Stimulated activated CD4-positive, alpha-beta T cell treated with anti-CD3 and anti-CD28 coated beads, Interleukin-15, amount 100 ng/mL, for 1 hour (primary cell): ENCODE measurements at places on chromosomes 2 and 18.

DNA sequence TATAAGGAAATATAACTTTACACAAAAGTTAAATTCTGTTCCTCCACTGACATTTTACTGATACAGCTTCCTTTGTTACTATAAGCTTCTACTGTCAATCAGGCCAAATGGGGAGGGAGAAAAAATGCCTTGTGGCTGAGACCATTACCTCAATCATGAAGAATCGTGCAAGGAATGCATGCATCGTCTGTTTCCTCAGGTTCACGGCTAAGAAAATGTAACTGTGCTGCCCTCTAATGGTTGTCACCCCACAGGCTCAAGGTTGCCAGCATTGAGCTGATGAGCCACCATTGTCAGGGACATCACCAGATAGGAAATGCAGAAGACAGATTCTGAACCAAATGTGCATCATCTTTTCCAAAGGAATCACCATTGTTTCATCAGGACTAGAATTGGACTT, 426.9 kb downstream of the CDH2 start:
- no peak for DNase-seq

DNA sequence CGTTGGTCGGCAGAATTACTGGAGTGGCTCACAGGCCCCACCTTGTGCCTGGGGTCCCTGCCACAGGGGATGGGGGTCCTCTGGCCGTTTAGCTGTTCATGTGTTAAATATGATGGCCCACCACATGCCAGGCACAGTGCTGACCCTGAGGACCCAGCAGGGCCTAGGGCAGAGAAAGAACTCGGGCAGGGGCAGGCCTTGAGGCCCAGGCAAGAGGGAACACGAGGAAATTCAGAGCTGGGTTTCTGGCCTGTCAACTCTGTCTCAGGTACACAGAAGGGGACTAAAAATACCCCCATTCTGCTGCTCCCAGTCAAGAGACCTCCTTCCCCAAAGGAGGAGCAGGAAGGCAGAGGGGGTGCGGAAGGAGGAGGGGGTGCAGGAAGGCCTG, 66.2 kb downstream of the DNMT3A start:
- no peak for DNase-seq

GRCh38 chr2:200193791-200194190, 112.7 kb upstream of the SPATS2L start:
- no peak for DNase-seq

- no peak for DNase-seq
Observed at GRCh38 chr2:224591220-224591619, 6.1 kb upstream of the CUL3 start.

DNA sequence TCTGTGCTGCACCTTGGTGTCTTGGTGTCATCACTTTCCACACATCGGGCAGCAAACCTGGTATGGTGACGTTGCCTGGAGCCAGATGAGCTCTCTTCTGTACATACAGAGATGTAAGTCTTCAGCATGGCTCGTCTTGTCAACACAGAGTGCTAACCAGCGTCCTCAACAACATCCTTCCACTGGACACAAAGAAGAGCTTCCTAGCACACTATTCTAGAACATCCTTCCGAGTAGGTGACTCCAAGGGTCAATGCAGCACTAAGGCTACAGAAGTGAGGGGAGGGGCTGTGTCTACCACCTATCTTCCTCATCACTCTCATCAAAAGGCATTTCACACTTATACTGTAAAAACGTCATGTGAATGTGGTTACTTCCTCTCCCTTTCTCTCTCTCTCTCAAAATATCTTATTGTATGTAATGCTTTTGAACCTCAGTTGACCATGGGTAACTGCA, 108.1 kb upstream of the SLC1A4 start:
- no peak for DNase-seq

DNA sequence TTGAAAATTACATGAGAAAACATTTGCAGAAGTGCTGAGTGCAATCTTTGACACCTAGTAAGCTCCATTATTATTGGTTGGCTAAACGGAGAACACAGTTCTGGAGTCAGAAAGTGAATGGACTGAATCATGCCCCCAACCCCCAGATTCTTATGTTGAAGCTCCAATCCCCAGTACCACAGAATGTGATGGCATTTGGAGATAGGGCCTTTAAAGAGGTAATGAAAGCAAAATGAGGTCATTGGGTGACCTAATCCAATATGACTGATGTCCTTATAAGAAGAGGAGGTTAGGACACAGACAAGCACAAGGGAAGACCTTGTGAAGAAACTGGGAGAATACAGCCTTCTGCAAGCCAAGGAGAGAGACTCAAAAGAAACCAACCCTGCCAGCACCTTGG, 200.9 kb upstream of the EPAS1 start:
- no peak for DNase-seq

DNA sequence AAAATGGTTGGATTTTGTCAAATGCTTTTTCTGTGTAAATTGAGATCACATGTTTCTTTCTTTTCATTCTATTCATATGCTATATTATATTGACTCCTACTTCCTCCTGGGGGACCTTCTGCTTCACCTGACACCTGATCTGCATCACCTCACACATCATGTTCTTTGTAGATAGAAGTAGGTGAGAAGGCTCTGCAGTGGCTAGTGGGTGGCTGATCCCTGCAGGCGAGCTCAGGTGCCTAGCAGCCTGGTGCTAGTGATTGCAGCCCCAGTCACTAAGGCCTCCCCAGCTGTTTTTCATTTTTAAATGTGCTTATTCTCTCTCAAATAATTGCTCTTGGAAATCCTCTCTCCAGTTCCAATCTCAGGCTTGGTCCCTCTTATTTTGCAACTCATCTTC, 33.6 kb downstream of the MC4R start:
- DNase-seq: no peak

DNA sequence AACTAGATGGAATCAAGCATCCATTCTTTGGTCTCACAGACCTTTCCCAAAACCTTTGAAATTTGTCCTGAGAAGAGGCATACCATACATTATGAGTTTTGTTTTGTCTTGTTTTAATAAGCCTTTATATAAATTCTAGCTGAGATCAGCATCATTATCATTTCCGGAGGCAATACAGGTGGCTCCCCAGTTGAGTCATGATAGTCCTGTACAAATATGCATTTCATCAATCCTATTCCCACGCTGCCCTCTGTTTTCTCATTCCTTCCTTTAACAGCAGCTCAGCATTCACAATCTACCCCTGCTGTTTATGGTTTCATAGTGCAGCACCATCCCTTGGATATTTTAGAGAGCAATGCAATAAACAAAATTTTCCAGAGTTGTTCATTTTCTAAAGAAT, 216.7 kb downstream of the TXNL1 start:
- no peak for DNase-seq

- no peak for DNase-seq
Observed at GRCh38 chr2:23411752-23412431, 26.9 kb downstream of the KLHL29 start.

DNA sequence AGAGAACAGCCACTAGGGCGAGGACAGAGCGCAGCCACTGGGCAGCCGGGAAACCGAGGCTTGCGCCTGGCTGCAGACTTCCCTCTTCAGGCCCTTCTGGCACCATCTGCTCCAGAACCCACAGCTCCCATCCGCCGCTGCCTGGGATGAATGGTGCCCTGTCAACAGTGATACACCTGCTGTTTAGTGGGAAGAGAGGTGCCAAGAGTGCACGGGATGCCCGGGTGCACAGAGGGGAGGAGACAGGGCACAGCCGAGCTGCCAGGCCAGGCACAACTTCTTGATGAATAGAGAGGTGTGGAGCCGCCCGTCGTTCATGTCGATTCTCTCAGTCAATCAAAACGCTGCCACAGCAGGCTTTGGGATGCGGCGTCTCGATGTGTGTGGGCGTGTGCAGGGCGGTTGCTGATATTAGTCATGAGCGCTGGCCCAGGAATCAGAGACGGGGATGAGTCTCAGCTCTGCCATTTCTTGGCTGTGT, 39.5 kb downstream of the RRM2 start:
- no peak for DNase-seq

- DNase-seq: no peak
Observed at GRCh38 chr2:239522002-239522739, 121.4 kb upstream of the HDAC4 start.

- no peak for DNase-seq
Observed at GRCh38 chr2:10494351-10495066, 46.4 kb upstream of the ODC1 start.

DNA sequence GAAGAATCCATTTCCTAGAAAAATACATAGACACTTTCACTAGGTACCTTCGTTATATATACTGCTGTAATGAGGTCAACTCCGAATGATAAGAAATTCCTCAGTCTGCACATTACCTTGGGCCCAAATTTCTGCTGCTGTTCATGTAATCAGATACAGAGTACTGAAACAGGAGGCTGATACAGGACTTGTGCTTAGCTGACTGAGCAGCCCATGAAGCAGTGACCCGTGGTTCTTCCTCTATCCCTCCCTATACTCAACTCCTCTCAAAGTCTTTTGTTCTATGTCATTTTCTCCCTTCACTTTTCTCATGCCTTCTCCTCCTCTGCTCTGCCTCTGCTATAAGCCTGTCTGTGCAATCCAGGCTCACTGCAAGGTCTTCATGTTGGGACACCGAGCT, 57.5 kb upstream of the ST8SIA5 start:
- no peak for DNase-seq

GRCh38 chr2:10830203-10830602, 17.6 kb upstream of the PDIA6 start:
- DNase-seq: no peak

GRCh38 chr2:4995466-4995865, 696.7 kb upstream of the SOX11 start:
- DNase-seq: no peak

- no peak for DNase-seq
Observed at GRCh38 chr2:194822097-194822496, 834.9 kb upstream of the SLC39A10 start.

- DNase-seq: no peak
Observed at GRCh38 chr2:98870516-98871158, 65.4 kb downstream of the CRACDL start.

DNA sequence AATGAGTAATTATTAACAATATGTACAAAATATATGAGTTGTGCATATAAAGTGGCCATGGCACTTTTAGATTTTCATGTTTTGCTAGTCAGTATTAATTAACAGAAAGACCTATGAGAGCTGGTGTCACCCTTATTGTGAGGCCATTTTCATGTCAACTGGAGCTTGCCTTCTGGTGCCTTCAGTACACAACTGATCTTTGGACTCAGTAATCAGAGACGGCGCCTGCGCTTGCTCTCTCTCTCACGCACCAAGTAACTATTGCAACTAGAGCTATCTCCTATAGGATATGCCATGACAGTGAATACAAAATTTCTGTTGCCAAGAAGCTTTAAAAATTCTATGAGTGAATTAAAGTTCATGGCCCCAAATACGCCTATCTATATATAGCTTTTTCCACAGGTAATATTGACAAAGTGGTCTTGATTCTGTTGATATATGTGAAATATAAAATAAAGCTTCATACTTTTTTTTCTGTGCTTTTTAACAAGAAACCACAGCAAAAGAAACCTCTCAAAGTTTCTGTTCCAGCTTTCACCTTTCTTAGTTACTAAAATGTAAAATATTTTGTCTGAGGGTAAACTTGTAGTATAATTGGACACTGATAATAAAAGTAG, 2.9 kb downstream of the SERTAD2 start:
- DNase-seq: no peak

GRCh38 chr2:8628866-8629209, 53.0 kb upstream of the ID2 start:
- no peak for DNase-seq

DNA sequence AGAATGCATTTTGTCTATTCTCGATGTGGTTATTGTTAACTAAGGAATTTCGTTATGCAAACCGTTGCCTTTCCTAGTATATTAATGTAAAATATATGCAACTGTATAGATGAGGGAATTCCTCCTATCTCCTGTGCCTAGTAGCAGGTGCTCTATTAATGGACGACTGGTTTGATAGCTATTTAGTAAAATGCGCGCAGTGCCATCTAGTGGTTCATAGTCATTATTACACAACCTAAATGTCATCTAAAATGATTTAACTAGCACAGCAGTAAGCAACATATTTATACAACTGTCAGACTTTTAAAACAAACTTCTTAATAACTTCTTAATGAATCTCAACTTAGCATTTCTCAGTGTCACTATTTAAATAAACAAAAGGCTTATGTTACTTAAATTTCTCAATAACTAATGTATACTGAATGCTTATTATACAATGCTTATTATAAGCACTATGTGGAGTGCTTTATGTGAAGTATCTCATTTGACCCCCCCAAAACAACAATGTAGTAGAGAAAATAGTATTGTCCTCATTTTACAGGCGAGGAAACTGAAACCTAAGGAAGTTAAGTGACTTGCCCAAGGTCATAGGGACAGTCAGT, 77.9 kb downstream of the DTNA start:
- DNase-seq: no peak

DNA sequence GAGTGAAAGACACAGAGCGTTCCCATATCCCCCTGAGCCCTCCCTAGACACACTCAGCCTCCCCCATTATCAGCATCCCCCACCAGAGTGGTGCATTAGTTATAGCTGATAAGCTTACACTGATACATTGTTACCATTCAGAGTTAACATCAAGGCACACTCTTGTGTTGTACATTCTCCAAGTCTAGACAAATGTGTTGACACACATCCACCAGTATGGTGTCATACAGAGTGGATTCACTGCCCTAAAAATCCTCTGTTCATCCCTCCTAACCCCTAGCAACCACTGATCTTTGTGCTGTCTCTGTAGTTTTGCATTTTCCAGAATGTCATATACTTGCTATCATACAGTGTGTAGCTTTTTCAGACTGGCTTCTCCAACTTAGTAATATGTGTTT, 78.0 kb upstream of the RPL31 start:
- DNase-seq: no peak

- no peak for DNase-seq
Observed at GRCh38 chr18:46311491-46311890, 207.3 kb downstream of the HAUS1 start.

DNA sequence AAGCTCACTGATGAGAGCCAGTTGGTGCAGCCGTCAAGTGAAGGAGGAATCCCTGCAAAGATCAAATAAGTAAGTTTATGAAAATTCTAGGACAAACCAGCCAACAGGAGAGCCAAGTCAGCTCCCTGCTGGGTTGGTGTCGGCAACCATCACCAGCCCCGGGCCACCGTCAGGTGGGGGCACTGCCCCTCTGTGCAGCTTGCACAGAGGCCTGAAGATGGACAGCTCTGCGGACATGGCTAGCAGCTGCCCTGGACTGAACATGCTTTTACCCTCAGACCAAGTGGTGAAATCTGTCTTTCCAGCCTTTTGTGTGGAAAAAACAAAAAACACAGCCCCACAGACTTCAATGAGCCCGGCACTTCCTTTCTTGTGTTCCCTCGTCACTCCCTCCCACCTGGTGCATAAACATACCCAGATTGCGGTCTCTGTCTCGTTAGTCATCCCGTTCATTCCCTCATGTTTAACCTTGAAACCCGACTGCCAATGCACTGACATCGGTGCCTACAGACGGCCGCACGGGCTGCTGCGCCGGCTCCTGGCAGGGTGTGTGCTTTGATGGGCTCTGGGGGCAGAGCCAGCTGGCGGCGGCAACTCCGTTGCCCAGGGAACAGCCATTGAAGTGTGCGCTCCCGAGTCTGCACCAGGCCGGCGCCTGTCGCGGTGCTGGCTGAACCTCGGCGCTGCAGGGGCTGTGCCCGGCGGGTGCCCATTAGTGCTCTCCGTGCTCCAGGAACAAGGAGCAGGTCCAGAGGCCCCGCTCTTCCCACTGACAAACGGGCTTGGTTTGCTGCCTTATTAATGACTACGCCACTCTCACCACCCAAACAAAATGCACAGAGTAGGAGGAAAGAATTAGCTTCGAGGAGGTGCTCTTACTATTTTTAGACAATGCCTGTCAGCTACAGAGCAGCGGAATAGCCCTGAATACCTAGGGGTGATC, 95.3 kb downstream of the EIPR1 start:
- no peak for DNase-seq

- DNase-seq: no peak
Observed at GRCh38 chr18:1053331-1054315, 149.0 kb downstream of the ADCYAP1 start.

- no peak for DNase-seq
Observed at GRCh38 chr2:172021955-172022354, 22.2 kb downstream of the METAP1D start.
